ENCODE measurements at places on chromosomes 16 and 17.

DNA sequence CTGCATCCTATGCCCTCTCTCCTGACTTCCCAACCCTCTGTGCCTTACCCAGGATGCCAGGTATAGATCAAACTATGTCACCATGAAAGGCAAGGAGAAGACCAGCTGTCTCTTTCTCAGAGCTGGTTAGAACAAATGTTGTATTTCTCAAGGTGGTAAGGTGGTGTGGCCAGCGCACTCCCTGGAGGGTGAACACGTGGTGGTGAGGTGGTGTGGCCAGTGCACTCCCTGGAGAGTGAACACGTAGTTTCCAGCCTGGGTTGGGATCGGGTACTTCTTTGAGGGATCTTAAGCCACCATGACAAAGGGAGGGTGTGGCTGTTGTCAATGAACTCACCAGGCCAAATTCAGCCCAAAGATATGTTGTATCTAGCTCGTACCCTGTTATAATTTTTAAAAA, 26.8 kb downstream of the KATNIP start:
- no peak for DNase-seq

- no peak for DNase-seq
Measured at GRCh38 chr16:11009027-11009755, 64.8 kb downstream of the CLEC16A start.

- DNase-seq = no peak
Measured at GRCh38 chr17:39538866-39539265, 68.9 kb downstream of the NEUROD2 start.

- DNase-seq = no peak
Measured at GRCh38 chr16:85788819-85789218, 10.5 kb downstream of the EMC8 start.

GRCh38 chr17:11245187-11245586, 4.2 kb downstream of the SHISA6 start:
- no peak for DNase-seq

DNA sequence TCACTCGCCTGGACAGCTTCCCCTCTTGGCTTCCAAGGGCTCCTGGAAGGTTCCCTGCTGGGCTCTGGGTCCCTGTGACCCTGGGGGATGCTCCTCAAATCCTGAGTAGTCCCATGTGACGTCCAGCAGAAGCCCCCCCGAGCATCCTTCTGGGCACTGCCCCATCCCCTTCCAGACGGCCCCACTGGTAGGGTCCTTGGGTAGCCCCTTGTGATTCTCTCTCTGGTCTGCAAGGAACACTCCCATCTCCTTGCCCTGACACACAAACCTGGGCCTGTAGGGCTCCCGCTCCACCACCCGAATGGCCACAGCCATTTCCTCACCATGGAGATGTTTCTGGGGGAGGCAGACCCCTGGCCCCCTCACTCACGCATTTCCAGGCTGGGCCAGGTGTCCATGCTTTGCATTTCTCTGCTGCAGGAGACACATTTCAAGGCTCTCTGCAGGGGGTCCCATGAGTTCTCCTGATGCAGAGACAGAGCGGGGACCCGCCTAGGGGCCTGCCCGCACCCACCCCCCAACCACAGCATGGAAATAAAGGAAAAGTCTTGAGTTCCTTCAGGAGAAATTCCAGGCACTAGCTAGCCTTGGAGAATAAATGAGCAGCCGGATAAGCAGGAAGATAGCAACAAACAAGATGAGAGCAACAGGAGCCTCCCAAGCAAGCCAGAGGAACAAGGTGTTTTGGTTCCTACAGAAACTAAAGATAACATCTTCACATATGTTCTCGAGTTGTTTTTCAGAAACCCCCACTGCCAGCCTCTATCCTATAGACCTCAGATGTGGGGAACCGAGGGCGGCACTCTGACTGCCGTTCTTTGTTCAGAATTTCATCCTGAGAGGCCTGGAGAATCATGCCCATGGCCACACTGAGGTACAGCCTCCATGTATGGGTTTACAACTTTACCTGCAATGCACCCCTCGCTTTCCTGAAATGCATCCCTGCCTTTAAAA, 128.8 kb downstream of the MGAT5B start:
- no peak for DNase-seq

GRCh38 chr16:80682421-80683070, 121.9 kb downstream of the CDYL2 start:
- DNase-seq = no peak

GRCh38 chr17:962670-963069, 16.9 kb downstream of the NXN start:
- DNase-seq = no peak

DNA sequence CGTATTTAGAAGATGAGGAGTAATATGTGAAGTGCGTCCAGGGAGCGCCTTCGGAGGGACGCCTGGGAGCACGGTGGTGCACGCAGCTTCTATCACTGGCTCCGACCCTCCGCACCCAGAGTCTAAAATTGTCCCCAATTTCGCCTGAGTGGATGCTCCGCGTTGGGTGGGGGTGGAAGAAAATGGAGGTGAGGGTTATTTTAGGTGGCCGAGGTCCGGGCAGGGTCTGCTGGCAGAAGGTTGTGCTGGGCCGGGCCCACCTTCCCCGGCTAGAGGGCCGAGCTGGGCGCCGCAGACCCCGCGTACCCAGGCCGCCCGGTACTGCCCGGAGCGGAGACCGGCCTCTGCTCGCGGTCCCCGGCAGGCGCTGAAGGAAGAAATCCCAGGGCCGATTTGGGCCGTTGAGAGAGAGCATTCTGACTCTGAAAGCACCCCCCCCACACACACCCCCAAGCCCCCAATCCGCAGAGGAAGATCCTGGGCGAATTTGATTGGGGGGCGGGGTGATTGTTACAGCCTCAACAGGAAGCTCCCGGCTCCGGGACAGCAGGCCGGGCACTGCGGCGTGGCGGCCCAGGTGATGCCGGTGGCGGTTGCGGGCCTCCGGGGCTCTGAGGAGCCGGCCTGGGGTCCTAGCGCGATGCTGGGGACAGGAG, 3.0 kb downstream of the BAHCC1 start:
- DNase-seq = no peak

DNA sequence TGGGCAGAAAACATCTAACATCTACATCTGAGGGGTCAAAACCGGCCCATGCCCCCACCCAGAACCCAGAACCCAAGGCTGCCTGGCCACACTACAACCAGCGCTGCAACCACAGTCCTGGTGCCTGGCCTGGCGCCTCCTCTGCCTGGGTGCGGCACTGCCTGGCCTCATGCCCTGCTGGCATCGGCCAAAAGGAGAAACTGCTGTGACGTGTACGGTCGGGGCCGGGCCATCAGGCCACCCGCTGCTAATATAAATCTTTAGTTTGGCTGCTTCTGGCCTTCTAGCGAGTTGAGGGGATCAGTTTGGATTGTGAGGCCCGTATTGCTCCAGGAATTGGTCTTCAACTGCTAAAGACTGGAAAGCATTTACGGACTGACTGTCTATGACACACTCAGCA, 22.8 kb downstream of the TMEM204 start:
- no peak for DNase-seq

DNA sequence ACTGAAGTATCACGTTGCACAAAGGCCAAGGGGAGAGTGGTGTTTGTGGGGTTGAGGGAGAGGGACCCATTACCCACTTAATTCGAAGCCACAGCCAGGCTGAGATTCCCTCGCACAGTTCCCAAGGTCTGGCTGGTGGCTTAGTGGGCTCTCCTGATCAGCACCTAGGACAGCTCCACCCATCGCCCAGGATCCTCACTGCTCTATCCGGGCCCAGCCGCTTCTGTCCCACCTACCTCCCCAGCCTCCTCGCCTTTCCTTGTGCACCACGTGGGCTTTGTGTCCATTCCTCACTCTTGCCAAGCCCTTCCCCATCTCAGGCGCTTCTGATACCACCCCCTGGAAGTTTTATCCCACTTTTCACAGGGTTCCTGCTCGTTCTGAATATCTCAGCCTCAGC, 163.5 kb downstream of the CCT6B start:
- no peak for DNase-seq

GRCh38 chr16:75216576-75216975, 2.2 kb upstream of the CTRB1 start:
- DNase-seq = no peak

- DNase-seq = no peak
Measured at GRCh38 chr17:36640836-36641235, 39.5 kb downstream of the MRM1 start.
